ENCODE measurements at places on chromosomes 6 and 20. TPM values are rescaled to one million over a fixed set of nuclear protein-coding genes. Genes with fewer than 3 reads are reported as not detected.

- DNase-seq: no peak
- no peaks in the 10 kb centered on the region for H3K27me3 ChIP-seq
- H3K27ac ChIP-seq: no peak overlapping the region
- H3K4me1 ChIP-seq: no peaks in the 10 kb centered on the region
- H3K4me3 ChIP-seq: no peak overlapping the region
Measured at GRCh38 chr6:21972516-21972915, 324.3 kb downstream of the PRL start.

GRCh38 chr6:93317592-93317991 lies 101.8 kb downstream of the EPHA7 start:
- no peak overlapping the region for H3K4me3 ChIP-seq
- DNase-seq: no peak
- H3K36me3 ChIP-seq: no peaks in the 10 kb centered on the region
- H3K27me3 ChIP-seq: no peaks in the 10 kb centered on the region
- H3K4me1 ChIP-seq: no peaks in the 10 kb centered on the region

DNA sequence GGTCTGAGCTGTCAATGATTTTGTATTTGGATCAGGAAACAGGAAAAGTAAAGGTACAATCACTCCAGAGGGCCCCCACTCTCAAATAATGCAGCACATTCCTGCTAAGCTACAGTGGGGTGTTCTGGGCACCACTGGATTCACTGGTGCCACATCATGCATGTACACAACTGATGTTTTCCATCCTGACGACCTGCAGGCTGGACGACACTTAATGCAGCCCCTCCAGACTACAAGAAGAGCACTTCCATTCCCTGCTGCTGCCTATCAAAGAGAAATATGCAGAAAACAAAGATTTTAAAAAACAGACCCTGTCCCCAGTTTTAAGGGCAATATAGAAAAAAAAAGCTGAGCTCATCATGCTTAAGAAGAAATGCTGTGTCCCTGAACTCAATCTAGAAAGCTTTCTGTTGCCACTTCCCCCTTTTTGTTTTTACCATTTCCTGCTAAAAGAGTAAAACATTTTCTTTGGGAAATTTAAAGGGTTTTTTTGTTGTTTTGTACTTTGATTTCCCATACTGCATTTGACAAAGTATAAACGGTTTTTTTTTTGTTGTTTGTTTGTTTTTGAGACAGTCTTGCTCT lies 35.5 kb downstream of the ABHD12 start:
- no peaks in the 10 kb centered on the region for H3K27me3 ChIP-seq
- DNase-seq: no peak
- H3K36me3 ChIP-seq: no peaks in the 10 kb centered on the region

The BMP2 gene
- total RNA-seq: 8.7 TPM

The MAFB gene
- 39.6 TPM for total RNA-seq

The TCP1 gene
- 130 TPM for total RNA-seq

DNA sequence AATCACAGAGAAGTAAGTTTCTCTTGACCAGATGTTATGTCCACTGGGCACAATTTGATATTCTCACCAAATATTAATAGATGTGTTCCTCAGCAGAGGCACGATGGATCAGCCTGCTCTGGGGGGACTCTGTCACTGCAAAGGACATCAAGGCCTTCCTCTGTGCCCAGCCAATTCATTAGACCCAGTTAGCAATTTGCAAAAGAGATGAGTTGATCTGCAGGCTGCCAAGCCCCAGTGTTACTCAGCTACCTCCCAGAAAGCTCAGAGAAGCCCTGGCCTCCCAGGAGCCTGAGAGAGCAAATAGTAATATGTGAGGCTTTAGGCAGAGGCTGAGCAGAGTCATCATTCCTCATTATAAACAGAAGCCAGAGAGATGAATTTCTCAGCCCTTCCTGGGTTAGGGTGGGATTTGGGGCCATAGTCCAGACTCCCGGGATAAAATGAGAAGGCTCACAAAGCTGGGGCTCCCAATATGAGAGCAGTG lies 54.2 kb downstream of the ZNF831 start:
- H3K36me3 ChIP-seq: no peaks in the 10 kb centered on the region
- H3K4me1 ChIP-seq: no peaks in the 10 kb centered on the region
- H3K27ac ChIP-seq: no peak overlapping the region
- H3K4me3 ChIP-seq: no peak overlapping the region

GRCh38 chr6:149235130-149235561 lies 82.4 kb upstream of the TAB2 start:
- no peak for DNase-seq
- no peaks in the 10 kb centered on the region for H3K4me1 ChIP-seq
- no peak overlapping the region for H3K27ac ChIP-seq
- H3K4me3 ChIP-seq: no peak overlapping the region

DNA sequence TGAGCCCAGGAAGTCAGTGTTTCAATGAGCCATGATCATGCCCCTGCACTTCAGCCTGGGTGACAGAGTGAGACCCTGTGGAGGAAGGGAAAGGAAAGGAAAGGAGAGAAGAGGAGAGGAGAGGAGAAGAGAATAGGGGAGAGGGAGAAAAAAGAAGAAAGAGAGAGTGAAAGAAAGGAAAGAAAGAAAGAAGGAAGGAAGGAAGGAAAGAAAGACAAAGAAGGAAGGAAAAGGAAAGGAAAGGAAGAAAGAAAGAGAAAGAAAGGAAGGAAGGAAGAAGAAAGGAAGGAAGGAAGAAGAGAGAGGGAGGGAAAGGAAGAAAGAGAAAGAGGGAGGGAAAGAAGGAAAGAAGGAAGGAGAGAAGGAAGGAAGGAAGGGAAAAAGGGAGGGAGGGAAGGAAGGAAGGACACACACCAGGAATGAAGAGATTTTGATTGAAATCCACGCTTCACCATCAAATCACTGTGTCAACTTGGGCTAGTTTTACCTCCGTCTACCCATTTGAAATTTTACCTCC lies 14.3 kb downstream of the WFDC8 start:
- no peaks in the 10 kb centered on the region for H3K36me3 ChIP-seq
- H3K4me3 ChIP-seq: no peak overlapping the region
- H3K27ac ChIP-seq: no peak overlapping the region
- H3K27me3 ChIP-seq: no peaks in the 10 kb centered on the region
- no peaks in the 10 kb centered on the region for H3K4me1 ChIP-seq

Measured in kidney (tissue), 22 donors.